Activated CD4-positive, alpha-beta T cell treated with anti-CD3 and anti-CD28 coated beads for 36 hours (primary cell): ENCODE measurements at places on chromosomes 13 and 19.
A peak's percentile ranks its signal among the peaks of the same experiment; 100 is the strongest.

- DNase-seq: no peak
These were observed 538.9 kb downstream of the RFC3 start for GRCh38 chr13:34356686-34357434.

DNA sequence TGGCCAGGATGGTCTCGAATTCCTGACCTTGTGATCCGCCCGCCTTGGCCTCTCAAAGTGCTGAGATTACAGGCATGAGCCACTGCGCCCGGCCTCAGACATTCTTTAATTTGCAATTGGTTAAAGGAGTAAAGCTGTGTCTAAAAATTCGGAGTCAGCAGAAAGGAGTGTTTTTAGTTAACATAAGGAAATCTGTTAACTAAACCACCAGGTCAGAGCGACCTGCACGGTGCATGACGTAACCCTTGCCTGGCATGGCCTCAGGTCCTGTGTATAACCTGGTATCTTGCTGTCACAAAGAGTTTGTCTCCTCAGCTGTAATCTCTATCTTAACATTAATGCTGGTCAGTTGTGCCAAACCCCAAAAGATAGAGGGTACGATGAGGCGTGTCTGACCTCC, 9.5 kb upstream of the KLK12 start:
- DNase-seq: no peak

DNA sequence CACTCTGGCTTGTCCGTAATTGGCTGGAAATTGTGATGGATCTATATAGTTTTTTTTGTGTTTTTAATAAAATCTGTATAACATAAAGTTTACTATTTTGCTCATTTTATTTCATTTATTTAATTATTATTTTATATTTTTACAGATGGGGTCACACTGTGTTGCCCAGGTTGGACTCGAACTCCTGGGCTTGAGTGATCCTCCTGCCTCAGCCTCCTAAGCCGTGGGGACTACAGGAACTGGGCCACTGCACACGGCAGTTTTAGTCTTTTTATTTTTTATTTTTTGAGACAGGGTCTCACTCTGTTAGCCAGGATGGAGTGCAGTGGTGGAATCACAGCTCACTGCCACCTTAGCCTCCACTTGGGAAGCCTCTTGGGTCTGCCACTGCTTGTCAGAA, 58.9 kb downstream of the PCCA start:
- DNase-seq: no peak

GRCh38 chr19:17943274-17944221, 10.7 kb downstream of the CCDC124 start:
- DNase-seq: no peak

- peak; percentile 56 for DNase-seq
These were observed 32.6 kb upstream of the GATAD2A start for GRCh38 chr19:19372656-19373416.

GRCh38 chr19:44280916-44281315, 21.2 kb downstream of the ZNF233 start:
- no peak for DNase-seq

DNA sequence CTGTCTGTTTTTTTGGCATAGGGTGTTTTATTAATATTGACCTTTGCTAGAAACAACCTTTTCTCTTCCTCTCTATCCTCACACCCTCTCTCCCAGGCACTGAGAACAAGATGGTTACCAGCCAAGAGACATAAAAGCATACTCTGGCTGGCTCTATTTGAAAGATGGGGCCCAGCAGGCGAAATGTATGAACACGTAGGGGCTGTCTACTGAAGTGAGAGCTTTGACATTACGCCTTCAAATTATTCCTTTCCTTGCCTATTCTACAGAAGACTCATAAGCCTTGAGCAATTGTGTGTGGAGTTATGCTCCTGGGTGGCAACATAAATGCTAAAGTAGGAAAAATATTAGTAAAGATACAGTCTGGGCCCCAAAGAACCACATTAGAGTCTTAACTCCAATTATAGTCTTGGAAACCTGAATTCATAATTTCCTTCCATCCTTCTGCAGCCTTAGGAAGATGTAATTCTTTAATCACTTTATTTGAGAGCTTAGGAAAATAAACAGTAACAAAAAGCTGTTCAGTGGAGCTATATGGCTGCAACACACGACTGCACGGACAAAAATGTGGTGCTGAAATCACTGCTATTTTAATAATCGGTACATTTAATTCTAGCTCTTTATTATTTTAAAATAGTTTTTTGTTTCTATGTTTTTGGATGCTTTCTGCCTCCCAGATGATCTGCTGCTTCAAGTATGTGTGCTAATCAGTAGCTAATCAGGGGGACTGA, 122.3 kb upstream of the RNF113B start:
- no peak for DNase-seq

- DNase-seq: peak; percentile 85
These were observed 3.0 kb downstream of the GADD45B start for GRCh38 chr19:2478756-2479555.

- no peak for DNase-seq
These were observed 88.0 kb downstream of the ENOX1 start for GRCh38 chr13:43698758-43699157.
